Fibroblast of pulmonary artery (primary cell): ENCODE measurements at places on chromosomes 6 and 20.

- no peak for DNase-seq
Observed at GRCh38 chr6:45522486-45522885, 144.8 kb upstream of the SUPT3H start.

DNA sequence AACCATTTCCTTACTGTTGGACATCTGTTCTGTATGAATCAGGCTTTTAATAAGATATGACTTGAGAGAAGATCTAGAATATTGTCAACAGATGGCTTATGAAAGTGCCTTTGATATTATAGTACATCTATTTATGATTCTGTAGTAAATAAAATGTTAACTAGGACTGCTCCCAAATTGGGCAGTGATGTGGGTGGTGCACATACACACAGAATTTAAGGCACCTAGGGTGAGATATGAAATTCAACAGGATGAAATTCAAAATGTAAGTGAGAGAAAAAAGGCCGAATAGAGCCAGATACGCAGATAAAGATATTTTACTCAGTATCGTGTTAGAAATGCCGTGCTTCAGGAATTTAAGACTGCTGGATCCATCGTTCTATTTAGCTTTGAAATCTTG lies 26.3 kb downstream of the FAM50B start:
- DNase-seq, result no peak

- DNase-seq, result no peak
Observed at GRCh38 chr20:56589633-56590032, 39.5 kb upstream of the TFAP2C start.

DNA sequence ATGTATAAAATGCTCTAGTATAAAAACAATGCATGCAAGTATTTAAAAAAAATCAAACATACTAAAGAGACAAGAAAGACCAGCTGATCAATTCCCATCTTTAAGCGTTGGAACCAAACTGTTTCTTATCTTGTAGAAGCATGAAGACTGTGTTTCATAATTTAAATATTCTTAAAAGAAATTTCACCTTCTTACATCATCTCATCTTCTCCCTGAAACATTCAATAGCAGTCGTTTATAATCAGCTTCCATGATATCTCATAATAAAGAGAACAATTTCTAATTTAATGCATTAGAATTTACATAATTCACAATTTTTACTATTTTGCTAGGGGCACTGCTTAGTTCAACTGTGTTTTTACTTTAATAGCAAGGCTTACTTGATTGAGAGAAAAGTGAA lies 468.1 kb upstream of the MARCKS start:
- DNase-seq, result no peak

DNA sequence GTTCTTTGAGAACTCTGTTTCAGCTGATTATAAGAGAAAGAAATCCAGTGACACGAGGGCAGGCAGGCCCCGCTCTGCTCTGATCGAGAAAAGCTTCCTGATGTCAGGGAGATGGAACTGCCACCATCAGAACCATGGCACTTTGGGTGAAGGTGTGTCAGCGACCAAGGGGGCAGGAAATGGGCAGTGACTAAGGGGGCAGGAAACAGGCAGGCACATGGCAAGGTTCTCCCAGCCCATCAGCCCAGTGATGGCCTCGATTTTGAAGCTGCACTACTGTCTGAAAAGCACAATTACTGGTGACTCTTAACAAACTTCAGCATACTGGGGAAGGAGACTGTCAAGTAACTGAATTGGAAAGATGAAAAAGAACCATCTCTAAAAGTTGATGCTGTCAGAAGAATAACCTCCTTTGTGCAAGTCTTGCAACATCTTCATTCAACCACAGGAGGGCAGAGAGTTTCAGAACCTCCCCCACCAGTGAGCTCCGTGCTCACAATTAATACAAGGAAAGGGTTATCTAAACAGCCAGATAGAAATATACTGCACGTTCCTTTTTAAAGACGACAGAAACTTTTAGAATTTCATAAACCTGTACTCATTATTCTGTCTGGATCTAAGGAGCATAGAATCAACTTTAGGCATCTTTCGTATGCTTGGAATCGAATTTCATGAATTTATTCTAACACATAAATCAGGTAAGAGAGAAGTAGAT lies 39.1 kb downstream of the TMX4 start:
- peak; percentile 70 for DNase-seq

DNA sequence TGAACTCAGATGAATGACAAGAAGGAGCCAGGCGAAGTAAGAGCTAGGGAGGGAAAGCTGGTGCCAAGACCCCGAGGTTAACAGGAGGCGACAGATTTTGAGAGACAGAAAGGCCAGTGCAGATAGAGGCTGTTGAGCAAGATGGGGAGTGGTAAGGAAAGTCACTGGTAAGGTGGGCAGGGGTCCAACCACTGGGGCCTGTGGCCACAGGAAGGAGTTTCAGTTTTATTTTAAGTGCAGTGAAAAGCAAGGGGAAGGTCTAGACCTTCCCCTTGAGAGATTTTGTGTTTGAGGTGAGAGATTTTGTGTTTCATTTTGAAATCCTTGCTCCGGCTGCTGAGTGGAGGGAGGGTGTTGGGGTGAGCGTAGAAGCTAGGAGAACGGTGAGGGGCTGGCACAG lies 41.8 kb upstream of the APCDD1L start:
- DNase-seq, result no peak

GRCh38 chr20:50670126-50670862 lies 21.0 kb downstream of the RIPOR3 start:
- no peak for DNase-seq

- DNase-seq, result peak; percentile 68
Observed at GRCh38 chr6:140052736-140053729, 678.6 kb upstream of the CITED2 start.

DNA sequence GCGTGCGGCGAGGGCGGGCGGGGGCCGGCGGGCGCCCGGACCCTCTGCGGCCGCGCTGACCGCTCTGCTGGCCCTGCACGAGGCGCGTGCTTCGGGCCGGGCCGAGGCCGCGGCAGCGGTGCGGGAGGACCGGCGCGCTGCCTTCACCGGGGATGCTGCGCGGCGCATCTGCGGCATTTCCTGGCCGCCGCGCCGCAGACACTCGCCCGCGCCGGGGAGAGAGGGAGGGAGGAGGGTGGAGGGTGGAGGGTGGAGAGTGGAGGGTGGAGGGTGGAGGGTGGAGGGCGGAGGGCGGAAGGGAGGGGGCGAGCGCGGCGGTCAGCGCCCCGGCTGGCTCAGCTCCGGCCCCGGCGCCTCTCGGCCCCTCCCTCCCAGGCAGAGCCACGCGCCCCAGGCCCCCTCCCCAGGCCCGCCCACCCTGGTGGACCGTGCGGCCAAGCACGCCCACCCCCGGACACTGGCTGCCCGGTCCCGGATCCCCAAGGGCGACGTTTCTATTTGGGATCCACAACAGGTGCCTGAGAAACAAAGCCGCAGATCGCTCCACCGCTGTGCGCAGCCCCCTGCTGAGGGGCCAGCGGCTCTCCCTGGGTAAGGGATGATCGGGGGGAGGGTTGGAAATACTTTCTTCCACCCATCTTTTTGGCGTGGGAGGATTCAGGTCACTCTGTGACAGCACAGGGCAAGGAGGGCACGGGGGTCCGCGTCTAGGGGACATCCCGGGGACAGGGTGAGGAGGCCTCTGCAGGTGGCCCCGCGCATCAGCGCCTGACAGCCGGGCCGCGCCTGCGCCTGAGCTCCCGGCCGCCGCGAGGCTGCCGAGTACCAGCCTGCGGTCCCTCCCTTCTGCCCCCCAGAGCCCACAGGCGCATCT lies 111.2 kb upstream of the BEND6 start:
- peak; percentile 77 for DNase-seq

- peak; percentile 52 for DNase-seq
Observed at GRCh38 chr6:41200296-41200900, 551 bp downstream of the TREML2 start.
